ENCODE measurements at places on chromosomes 7 and 10.

GRCh38 chr10:70648427-70648826, 23.9 kb upstream of the ADAMTS14 start:
- DNase-seq, result no peak

- no peak for DNase-seq
These were observed 8.4 kb downstream of the PROSER2 start for GRCh38 chr10:11831520-11831951.

DNA sequence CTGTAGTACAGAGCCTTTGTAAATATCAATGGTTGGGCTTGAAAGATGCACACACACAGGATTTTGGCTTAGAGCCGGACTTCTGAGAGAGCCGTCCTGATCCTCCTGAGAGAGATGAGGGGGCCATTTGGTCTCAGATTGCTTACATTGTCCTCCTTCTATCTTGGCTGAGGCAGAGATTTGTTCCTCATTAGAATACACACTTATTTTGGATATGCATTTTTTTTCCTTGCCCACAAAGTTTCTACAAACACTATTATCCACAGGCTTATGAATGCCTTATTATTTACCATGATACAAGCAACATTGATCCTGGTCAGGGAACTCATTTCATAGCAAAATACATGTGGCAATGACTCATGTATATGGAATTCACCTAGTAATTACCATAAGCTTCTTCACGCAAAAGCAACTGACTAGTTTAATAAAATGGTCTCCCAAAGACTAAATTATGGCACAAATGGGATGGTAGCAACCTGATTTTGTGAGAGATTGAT, 175.3 kb downstream of the MDFIC start:
- peak; percentile 94 for DNase-seq

- DNase-seq, result no peak
These were observed 1252.2 kb downstream of the REEP3 start for GRCh38 chr10:64773357-64773756.

DNA sequence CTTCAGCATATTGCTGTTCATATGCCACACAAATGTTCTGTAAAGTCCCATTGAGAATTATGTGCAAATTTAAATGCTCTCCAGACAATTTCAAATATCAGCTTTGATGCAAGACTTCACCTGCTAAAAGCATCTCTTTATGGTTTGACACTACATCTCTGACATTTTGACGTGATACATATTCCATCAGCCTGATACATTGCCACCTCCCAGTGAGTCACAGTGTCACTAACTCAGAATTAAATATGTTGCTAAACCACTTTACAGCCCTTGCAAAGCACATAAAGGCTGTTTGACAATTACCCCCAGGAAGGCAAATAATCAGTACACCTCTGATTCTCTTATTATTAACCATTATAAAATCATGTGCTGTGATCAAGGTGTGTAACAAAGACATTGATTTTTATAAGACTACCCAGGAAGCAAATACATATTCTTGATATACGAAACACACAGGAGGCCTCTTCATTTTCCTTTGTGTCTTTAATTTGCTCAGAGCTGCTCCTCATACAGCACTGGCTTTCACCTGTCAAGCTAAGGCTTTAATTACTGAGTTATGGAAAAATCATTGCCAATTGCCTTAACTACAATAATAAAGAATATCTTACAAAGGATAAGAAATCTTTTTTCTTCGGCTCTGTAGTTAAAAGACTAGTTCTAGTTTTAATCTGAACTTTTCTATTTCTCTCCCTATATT, 547.5 kb upstream of the C7orf33 start:
- no peak for DNase-seq

GRCh38 chr10:62506371-62506770, 132.2 kb downstream of the ZNF365 start:
- DNase-seq, result no peak

DNA sequence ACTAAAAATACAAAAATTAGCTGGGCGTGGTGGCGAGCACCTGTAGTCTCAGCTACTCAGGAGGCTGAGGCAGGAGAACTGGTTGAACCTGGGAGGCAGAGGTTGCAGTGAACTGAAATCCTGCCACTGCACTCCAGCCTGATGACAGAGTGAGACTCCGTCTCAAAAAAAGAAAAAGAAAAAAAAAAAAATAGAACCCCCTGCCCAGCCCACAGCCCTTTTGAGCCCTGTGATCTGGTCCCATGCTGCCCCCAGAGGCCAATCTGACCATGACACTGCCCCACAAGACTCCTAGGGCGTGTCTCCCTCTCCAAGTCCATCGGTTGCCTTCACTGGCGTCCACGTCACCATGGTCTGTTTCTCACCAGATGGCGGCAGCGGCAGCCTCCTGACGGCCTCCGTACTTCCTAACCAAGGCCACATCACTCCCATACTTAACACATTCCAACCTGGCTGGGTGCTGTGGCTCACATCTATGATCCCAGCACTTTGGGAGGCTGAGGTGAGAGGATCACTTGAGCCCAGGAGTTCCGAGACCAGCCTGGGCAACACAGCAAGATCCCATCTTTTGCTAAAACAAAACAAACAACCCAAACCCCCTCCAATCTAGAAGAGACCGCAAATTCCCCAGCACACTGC, 18.0 kb downstream of the STX1A start:
- no peak for DNase-seq

DNA sequence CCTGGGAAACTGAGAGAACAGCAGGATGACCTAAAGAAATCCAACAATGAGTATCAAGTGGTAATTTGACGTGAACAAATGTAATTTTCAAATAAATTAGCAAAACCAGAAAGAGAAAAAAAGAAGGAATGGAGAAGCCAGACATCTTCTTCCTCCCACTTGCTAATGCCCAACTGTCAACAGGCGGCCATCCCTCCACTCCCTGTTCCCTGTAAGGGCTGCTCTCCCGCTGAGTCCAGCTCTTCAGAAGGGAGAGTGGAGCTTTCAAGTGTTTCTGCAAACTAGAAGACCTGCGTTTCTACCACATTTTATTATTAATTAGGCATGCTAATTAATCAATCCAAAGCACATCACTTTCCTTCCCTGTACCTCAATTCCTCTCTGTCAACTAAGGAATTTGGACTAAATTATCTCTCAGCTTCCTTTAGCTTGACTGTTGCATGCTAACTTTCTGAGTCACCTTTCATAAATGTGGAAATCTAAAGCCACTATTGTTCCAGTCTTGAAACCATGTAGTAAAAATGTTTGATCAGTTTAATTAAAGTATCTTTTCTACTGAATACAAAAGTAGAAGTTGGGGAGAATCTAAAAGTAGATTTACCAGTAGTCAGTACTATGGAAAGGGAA, 48.4 kb upstream of the CUL1 start:
- no peak for DNase-seq

- no peak for DNase-seq
These were observed 6.7 kb downstream of the IFIT5 start for GRCh38 chr10:89421018-89421476.

DNA sequence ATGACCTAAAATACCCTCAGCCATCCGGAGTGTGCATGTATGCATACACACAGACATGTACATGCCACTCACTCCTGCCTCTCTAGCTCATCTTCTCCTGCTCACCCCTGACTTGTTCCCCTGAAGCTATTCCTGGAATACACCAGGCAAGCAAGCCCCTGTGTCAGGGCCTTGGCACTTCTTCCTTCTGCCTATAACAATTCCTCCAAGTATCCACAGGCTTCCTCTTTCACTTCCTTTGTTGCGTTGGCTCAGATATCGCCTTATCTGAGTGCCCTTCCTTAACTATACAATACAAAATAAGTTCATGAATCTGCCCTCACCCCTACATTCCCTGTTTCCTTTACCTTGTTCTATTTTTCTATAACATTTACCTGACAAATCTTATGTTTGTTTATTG, 88.8 kb downstream of the NOD1 start:
- DNase-seq, result no peak

- DNase-seq, result no peak
These were observed 284.6 kb downstream of the RPS24 start for GRCh38 chr10:78318305-78318704.

GRCh38 chr10:11595395-11595692, 16.1 kb downstream of the USP6NL start:
- DNase-seq, result peak; percentile 84

DNA sequence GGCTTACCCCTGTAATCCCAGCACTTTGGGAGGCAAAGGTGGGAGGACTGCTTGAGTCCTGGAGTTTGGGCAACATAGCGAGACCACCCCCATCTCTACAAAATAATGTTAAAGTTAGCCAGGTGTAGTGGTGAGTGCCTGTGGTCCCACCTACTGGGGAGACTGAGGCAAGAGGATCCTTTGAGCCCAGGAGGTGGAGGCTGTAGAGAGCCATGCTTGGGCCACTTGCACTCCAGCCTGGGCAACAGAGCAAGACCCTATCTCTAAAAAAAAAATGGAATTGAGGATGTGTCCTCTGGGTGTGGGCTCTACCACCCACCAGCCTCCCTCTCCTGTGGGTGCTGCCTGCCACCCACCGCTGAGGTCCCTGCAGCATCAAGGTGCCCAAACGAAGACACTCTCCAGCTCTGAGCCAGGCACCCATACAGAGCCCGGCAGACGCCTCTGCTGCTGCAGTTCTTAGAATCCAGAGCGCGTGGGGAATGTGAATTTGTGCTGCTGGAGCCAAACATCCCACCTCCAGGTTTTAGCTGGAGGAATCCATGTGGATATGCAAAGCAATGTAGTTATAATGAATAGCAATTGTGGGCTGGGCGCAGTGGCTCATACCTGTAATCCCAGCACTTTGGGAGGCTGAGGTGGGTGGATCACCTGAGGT, 176.0 kb upstream of the TNRC18 start:
- no peak for DNase-seq

GRCh38 chr10:130491011-130491692, 355.0 kb downstream of the GLRX3 start:
- DNase-seq, result no peak

DNA sequence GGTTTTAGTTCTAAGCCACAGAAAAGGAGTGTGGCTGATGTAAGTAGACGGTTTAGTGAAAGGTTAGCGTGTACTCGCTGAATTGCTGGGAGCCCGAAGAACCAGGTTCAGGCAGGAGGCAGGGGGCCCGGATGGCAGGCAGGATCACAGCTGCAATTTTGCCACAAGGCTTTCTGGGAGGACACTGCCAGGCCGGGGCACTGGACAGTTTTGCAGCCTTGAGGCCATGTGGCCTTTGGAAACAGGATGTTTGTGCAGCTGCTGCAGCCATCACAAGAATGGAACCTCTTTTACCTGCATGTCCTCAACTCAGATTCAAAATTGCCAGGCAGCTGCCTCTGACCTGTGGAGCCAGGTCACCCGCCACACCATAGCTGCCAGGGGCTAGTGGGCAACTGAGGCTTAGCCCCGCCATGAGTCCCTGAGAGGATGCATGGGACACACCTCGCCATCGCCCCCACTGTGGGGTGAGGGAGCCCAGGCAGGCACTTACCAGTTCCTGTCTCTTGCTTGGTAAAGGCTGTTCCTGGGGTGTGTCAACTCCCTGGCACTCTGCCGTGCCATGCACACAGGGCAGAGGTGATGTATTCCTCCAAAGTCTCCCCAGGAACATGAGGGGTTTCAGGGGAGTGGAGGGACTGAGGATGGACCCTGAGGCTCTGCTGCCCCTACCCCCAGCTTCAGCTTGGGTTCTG, 188.6 kb downstream of the RPS24 start:
- DNase-seq, result no peak

DNA sequence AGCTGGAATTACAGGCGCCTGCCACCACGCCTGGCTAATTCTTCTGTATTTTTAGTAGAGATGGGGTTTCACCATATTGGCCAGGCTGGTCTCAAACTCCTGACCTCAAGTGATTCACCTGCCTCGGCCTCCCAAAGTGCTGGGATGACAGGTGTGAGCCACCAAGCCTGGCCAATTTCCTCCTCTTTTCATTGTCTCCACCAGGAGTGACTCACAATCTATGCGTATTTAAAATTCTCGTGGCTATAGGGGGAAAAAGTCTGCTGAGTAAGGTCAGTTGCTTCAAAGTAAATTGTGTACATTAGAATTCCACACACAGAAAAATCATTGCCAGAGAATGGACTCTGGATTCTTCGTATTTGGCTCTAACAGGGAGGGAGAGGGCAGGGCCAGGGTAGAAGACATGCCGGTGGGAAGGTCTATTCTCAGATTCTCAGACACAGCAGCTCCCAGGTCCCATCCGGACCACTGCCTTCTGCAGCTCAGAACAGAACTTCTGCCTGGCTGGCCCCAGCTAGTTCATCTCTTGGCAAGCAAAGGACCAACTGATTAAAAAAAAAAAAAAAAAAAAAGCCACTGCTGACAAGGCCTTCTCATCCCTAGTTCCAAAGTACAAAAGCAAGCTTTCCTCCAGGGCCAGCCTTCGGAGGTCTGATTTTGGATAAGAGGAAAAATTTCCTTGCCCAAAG, 22.2 kb downstream of the PSPH start:
- DNase-seq, result no peak

DNA sequence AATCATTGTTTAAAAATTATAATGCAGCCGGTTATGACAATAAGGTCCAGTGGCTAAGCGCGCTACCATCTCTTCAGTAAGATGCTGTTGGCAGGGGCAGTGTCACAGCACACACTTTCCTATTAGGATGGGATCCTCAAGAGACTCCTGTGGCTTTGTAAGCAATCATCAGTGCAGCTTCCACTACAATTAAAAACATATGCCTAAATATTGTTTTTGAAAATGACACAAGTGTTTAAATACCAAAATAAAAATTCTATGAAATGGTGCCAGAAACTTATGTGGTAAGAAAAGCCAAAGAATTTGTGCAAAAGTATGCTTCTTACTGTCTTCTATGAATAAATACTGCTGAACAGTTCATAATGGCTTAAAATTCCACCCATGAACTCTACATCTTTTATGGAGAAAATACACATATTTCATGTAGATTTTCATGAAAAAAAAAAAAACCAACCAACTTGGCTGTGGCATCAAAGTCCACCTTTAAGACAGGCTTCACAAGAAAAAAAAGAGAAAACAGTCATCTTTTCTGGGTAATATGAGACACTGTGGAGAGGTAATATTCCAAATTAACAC, 132.8 kb downstream of the SEMA3C start:
- no peak for DNase-seq

DNA sequence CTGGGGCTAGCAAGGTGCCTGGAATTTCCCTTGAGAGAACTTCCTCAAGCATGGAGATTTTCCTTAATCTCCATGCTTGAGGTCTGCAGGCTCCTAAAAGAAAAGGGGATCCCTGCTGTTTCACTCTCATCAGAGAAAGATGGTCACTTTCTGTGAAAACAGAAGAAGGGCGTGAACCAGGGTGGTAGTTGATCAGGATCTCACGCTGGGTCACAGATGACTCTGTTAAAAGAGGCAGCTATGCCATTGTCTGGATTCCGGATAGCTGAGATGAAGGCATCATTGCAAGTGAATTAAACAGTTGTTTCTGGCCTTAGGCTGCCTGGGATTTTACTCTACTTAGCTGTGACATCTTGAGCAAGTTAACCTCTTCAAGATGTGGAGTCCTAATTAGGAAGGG, 525.9 kb downstream of the TYW1 start:
- DNase-seq, result no peak

All from retinal pigment epithelial cell (primary cell).